ENCODE measurements at places on chromosomes 2 and 18.

GRCh38 chr2:214503568-214503967 is 92.7 kb downstream of the VWC2L start:
- DNase-seq, result no peak

- DNase-seq, result no peak
Observed at GRCh38 chr2:189799531-189799930, 15.3 kb downstream of the PMS1 start.

GRCh38 chr2:218983263-218983933 is 1.6 kb downstream of the FEV start:
- DNase-seq, result no peak

- no peak for DNase-seq
Observed at GRCh38 chr2:208280234-208280633, 14.2 kb downstream of the PIKFYVE start.

GRCh38 chr18:52277785-52278184 is 62.2 kb upstream of the DCC start:
- DNase-seq, result no peak

DNA sequence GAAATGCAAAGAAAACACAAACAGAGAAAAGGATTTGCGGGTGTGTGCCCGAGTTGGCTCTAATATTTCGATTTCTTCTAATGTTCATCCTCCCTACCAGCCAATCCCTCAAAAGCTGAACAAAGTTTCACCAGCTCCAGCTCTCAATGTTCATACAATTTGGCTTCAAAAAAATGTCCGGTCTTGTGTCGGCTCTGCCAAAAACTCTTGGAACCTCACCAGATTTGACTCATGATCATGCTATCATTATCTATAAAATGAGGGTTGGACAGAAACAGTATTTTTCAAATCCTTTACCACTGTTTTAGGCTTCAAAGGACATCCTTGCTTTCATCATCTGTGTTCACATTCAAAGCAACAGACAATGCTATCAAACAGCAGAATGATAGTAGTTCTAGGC is 88.2 kb downstream of the CRACDL start:
- no peak for DNase-seq

DNA sequence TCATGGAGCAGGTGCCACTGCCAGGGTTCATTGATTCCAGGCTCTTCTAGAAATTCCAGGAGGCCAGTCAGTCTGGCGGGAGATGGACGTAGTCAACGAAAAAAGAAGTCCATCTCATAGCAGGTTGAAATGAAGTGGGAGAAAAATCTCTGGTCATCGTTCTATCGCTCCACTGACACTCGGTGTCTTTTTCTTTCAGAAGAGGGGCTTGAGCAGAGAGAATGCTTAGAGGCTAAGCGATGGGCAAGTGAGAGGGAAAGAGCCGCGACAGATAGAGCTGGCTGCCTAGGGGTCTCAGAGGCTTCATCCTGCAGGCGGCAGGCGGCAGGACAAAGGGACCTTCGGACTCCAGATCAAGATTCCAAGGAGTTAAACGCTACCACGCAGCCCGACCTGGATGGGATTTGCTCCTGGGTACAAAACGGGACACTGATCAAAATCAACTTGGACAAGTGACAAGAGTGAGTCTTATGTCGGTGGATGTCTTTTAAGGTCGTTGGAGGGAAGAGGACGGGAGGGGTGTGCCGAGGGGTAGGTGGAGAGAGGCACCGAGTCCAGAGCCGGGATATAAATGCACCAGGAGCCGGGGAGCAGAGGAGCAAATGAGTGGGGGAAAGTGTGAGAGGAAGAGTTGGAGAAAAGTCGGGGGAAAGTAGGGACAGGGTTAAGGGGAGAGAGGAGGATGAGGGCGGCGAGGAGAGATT is 677 bp upstream of the TMEM178A start:
- no peak for DNase-seq

DNA sequence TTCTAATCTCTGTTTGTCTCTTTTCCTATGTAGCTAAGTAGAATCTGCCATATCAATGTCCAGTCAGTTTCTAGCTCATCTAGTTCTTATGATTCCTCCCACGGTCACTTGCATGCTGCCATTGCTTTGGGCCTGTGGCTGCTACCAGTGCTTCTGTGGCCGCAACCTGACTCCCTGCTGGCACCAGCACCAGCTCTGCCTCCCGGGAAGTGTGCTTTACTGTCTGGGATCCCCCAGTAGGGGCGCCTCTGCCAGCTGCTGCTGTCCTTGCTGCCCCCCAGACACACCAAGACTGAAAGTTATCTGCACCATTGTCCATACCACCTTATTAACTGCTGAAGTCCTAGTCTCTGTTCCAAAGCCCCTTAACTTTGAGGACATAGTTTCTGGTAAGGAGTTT is 56.3 kb downstream of the RAPGEF4 start:
- DNase-seq, result no peak

- no peak for DNase-seq
Observed at GRCh38 chr2:105544591-105545377, 145.9 kb upstream of the FHL2 start.
